ENCODE measurements at places on chromosomes 7 and 10.
A peak's percentile ranks its signal among the peaks of the same experiment; 100 is the strongest.

DNA sequence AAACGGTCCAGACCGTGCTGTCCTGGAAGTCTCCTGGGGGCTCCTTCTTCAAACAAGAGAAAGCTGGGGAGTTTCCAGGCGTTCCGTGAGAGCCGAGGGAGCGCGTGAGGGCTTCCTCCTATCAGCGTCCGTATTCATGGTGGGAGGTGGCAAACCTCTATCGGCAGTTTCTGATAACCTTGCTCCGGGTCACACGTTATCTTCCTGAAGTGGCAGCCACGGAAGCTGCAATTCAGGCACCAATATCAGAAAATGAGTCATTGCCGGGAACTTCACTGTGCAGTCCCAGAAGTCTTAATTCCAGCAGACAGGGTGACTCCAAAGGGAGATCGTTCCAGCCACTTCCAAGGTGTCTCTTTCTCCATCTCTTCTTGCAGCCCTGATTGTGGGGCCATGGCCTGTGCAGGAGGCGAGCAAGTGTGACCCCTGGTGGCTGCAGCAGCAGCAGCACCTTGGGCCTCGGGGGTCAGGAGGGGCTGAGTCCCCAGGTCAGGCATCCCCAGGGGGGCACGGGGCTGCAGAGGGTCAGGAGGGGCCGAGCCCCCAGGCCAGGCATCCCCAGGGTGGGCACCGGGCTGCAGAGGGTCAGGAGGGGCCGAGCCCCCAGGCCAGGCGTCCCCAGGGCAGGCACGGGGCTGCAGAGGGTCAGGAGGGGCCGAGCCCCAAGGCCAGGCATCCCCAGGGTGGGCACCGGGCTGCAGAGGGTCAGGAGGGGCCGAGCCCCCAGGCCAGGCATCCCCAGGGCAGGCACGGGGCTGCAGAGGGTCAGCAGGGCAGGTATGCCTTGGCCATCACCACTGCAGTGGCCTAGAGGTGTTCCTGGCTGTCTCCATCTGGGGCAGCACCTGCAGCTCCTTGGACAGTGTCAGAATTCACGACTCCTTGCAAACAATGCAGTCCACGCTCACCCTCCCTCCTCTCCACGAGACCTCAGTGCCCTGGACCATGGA lies 538.7 kb downstream of the DNAJB6 start:
- DNase-seq: peak; percentile 76

DNA sequence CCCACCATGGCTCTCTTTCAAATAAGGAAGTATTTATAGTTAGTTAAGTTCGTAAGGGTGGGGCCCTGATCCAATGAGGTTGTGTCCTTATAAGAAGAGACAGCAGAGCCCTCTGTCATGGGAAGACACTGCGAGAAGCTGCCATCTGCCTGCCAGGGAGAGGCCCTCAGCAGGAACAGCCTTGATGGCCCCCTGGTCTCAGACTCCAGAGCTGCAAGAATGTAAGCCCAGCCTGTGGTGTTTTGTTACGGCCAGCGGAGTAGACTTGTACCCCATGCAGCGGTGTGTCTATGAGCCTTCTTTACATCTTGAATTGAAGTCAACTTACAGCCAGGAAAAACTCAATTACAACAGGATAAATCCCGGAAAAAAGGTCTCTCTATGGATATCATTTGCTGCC lies 14.3 kb upstream of the LARP4B start:
- no peak for DNase-seq

DNA sequence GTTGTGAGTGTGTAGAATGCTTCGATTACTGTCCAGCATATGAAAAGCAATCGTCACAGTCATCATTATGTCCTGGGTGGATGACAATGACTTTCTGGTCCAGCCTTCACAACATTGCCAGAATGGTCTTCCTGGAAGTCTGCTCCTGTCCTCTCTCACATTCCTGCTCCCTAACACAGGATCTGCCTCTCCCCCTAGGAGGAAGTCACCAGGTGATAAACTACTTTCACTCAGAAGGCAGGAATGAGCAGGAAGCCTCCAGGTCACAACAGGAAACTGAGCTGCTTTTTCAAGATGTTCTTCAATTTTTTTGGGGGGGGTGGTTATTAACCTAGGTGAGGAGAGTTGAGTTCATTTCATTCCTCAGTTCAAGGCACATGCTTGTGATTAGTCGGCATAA lies 13.6 kb upstream of the GPNMB start:
- no peak for DNase-seq

DNA sequence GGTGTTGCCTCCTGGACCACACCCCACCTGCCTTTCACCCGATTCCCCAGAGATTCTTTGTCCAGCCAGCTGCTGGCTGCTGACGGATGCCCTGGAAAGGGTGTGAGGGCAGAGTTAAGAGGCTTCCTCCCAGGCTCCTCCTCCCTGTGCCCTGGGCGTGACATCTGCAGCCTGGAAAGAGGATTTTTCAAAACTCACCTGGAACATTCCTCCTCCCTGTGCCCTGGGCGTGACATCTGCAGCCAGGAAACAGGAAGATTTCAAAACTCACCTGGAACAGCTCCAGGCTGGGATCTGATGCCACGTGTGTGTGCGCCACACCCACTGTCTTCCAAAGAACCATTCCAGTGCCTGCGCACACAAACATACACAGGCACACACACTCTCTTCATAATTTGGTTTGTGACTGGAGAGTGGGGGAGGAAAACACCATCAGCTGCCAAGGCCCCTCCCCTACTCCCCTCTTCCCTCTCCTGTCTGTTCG lies 5.2 kb downstream of the MARVELD1 start:
- DNase-seq: no peak

DNA sequence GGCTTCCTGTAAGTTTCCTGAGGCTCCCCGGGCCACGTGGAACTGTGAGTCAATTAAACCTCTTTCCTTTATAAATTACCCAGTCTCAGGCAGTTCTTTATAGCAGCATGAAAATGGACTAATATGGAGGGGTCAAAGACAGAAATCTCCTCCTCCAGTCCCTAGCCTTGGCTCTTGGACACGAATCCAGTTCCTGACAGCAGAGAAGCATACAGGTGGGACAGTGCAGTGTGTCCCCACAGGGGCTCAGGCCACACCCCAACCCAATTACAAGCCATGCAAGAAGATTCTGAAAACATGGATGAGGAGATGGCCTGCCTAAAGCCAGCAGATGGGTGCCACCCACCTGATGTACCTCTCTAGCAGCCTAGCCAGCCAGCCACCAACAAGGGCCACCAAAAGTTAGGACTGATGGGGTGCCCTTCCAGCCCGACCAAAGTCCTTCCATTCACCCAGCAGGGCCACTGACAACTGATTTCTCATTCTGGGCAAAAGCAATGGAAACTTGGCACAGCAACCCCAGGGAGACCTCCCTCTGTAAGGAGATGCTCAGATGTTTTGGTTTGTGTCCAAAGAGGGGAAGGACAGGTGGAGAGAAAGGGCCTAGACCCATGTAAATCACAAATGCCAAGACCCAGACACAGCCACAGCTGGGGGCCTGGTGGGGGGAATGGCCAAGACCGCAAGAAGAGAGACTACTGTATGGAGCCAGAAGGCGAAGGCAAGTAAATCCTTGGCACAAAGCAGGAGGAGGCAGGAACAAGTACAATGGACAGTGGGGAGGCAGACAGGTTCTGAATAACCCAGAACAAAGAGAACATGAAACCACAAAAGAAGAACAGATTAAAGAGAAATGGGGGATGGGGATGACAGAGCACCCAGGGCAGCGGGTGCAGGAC lies 13.6 kb downstream of the GPRIN2 start:
- DNase-seq: peak; percentile 56

DNA sequence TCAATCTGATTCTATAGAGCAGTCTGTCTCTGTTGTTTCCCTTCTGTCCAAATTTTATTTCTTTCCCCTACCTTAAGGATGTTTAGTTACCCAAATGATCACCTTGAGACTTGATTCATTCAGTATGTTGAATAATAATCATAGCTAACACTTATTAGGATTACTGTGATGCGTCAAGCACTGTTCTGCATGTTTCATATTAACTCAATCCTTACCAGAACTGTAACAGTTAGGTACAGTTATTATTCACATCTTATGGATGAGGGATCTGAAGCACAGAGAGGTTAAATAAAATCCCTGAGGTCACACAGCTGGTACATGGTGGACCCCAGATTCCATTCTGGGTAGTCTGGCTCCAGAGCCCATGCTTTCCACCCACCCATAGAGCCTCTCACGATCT lies 97.9 kb upstream of the SAMD8 start:
- no peak for DNase-seq

GRCh38 chr7:108054537-108054936 lies 51.6 kb upstream of the LAMB1 start:
- DNase-seq: no peak

- no peak for DNase-seq
Observed at GRCh38 chr7:43481902-43482678, 100.8 kb upstream of the STK17A start.

DNA sequence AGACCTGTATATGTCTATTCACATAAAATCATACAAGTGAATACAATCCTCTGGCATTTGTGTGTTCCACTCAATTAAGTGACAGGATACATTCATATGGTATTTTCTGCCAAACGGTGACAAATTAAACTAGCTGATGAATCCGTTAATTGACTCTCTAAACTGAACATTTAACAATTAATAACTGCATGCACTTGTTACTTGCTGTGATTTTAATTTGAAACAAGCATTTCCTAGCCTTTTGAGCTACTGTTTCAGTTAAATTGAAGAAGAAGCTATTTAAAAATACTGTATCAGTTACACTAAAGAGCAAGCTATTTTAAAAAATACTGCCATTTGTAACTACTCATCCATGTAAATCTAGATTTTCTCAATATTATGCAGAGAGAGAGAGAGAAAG lies 67.4 kb downstream of the HTR7 start:
- no peak for DNase-seq

DNA sequence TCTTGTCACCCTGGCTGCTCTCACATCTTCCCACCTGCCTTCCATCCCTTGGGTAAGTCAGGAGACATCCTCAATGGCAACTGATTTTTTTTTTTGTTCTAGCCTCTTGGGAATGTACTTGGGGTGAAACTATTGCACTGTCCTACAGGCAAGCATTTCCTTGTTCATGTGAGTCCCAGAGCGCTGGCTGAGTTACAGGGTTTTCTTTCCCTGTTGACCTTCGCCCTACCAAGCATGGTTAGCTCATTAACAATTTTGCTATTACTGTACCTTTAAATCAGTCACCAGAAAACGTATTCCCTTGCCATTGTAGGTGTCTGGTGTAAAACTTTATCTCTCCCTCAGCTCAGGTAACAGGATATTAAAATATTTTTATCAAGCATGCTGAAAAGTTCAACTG lies 98.9 kb downstream of the PRLHR start:
- no peak for DNase-seq

DNA sequence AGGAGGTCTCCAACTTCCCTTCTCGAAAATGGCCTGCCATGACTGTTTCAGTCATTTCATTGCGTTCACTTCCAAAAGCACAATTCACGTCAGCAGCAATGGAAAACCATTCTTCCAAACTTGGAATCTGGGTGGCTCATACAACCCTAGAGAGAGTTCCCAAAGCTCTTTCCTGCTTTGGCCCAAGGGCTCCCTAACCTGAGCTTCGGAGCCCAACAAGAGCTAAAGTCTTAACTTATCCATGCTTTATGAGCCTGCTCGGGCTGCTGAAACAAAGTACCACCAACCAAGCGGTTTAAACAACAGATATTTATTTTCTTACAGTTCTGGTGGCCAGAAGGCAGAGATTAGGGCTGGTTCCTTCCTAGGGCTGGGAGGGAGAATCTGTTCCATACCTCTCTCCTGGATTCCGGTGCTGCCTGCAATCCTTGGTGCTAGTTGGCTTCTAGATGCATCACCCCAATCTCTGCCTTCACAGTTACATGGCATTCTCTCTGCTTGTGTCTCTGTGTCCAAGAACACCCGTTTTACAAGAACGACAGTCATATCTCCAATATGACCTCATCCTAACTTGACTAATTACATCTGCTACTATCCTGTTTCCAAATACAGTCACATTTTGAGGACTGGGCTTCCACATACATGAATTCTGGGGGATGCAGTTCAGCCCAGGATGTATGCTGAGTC lies 33.5 kb downstream of the CAMK2B start:
- no peak for DNase-seq

DNA sequence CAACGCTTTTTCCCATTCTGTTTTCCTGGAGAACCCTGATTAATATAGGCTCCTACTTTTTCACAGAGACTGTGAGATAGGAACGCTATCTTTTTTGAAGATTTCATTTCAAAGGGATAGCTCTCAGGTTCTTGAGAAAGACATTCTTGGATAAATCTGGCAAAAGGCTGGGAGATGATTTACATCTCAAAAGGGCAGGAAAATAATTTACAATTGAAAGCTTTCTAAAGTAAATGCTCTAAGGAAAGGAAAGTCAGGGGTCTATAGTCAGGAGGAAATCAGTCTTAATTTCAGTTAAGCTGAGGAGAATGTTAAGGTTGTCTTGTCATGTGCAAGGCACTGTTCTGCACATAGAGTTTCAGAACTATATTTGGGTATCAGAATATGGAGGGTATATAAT lies 278.8 kb downstream of the KIF20B start:
- DNase-seq: no peak

- DNase-seq: peak; percentile 48
Observed at GRCh38 chr10:30683496-30683895, 53.9 kb upstream of the LYZL2 start.

DNA sequence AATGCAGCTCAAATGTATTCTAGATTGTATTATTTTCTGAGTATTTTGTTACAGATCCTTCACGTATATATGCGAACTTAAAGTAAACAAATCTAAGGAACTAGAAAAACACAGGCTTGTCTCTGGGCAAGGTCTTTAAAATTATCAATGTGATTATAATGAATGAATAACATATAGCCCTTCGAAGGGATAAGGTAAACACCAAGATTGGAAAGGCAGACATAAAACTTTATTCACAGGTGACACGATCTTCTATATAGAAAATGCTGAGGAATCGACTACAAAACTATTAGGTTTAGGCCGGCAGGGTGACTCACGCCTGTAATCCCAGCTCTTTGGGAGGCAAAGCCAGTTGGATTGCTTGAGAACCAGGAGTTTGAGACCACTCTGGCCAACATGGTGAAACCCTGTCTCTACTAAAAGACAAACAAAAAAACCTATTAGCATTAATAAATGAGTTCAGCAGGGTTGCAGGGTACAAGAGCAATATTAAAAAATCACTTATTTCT lies 80.4 kb downstream of the CNNM2 start:
- no peak for DNase-seq

DNA sequence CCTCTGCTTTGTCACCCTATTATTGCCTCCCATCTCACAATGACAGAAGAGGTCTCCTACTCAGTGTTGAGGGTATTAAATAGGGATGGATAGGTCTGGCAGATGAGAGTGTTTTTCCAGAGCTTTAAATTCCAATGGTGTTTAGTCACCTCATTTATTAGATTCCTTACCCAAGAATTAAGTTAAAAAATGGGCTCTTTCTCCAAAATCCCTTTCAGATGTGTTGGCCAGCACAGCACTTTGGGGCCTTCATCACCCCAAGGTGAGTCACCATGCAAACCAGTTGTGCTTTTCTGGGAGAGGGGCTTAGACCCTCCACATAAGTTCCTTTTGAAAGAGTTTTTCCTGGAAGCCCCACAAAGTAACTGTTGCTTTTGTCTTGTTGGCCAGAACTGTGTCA lies 78.4 kb downstream of the CYP26A1 start:
- no peak for DNase-seq

DNA sequence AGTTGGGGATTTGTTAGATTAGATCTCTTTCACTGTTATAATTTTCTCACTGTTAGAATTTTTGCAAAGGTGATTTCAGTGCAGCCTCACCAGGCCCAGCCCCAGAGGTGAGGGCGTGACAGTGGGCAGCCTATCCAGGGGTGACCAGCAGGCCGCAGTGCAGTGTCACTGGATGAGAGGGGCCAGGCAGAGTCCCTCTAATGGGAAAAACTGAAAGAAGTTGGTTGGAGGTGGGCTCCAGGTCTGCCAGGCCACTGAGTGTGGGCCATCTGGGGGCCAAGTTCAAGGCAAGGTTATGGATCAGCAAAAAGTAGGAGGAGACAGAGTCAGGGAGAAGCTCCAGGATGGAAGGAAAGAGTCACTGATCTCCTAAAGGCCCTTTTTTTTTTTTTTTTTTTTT lies 90.5 kb upstream of the SDK1 start:
- DNase-seq: no peak
